Cardiac muscle cell (in vitro differentiated cells and primary cell): ENCODE measurements at places on chromosomes 6 and 20.

GRCh38 chr20:46073443-46073842 lies 16.3 kb downstream of the NCOA5 start:
- peaks cover 21% of the 10 kb centered on the region for H3K36me3 ChIP-seq
- no peak overlapping the region for H3K27ac ChIP-seq
- H3K4me3 ChIP-seq, result no peak overlapping the region
- no peaks in the 10 kb centered on the region for H3K27me3 ChIP-seq
- DNase-seq, result no peak
- H3K4me1 ChIP-seq, result peaks cover 19% of the 10 kb centered on the region

GRCh38 chr6:146337376-146337775 lies 206.3 kb upstream of the RAB32 start:
- no peaks in the 10 kb centered on the region for H3K4me1 ChIP-seq
- DNase-seq, result peak; percentile 28
- no peak overlapping the region for H3K4me3 ChIP-seq

- H3K27me3 ChIP-seq, result no peaks in the 10 kb centered on the region
- H3K4me1 ChIP-seq, result no peaks in the 10 kb centered on the region
- H3K27ac ChIP-seq, result no peak overlapping the region
- H3K4me3 ChIP-seq, result no peak overlapping the region
- H3K36me3 ChIP-seq, result no peaks in the 10 kb centered on the region
- DNase-seq, result peak; percentile 20
These were observed 291.2 kb upstream of the ADGRB3 start for GRCh38 chr6:68343901-68344300.

DNA sequence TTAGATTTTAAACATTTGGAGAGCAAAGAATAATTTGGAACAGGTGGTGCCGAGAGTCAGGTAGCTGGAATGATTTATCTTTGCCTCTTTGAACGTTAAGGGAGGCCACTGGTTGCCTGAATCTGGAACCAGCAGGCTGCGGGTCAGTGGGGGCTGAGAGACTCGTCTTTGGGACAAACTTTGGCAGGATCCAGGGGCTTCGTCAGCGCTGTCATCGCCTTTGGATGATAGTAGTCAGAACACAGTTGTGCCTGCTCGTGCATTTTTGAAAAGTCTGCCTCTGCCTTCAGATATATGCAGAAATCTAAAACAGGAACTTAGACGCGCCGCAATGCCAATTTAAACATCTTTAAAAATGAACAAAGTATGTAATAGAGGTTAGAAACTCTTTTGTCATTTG lies 5.0 kb downstream of the EYA2 start:
- H3K4me3 ChIP-seq, result no peak overlapping the region
- no peak overlapping the region for H3K27ac ChIP-seq
- DNase-seq, result peak; percentile 66
- H3K4me1 ChIP-seq, result no peaks in the 10 kb centered on the region
- no peaks in the 10 kb centered on the region for H3K36me3 ChIP-seq
- H3K27me3 ChIP-seq, result peaks cover 34% of the 10 kb centered on the region

DNA sequence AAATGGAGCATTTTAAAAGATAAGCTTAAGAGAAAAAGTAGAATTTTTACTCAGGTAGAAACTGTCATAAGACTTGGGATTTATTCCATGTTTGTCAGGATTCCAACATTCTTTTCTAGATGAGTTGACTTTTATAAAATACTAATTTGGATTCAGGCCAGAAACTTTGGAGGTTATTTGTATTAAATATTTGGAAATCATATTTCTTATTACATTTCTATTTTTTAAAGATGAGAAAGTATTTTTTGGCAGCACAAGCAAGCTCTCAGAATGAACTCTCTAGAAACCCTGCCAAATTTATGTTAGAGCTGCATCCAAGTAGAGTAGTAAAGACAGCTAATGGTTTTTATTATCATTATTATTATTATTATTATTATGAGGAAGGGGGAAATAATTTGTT lies 1014.9 kb upstream of the GJE1 start:
- no peaks in the 10 kb centered on the region for H3K4me1 ChIP-seq
- H3K36me3 ChIP-seq, result no peaks in the 10 kb centered on the region
- no peak overlapping the region for H3K27ac ChIP-seq
- H3K27me3 ChIP-seq, result no peaks in the 10 kb centered on the region

GRCh38 chr6:161549977-161550655 lies 276.3 kb upstream of the AGPAT4 start:
- no peaks in the 10 kb centered on the region for H3K27me3 ChIP-seq
- no peak overlapping the region for H3K27ac ChIP-seq
- no peak for DNase-seq
- H3K4me3 ChIP-seq, result no peak overlapping the region
- no peaks in the 10 kb centered on the region for H3K4me1 ChIP-seq
- no peaks in the 10 kb centered on the region for H3K36me3 ChIP-seq

DNA sequence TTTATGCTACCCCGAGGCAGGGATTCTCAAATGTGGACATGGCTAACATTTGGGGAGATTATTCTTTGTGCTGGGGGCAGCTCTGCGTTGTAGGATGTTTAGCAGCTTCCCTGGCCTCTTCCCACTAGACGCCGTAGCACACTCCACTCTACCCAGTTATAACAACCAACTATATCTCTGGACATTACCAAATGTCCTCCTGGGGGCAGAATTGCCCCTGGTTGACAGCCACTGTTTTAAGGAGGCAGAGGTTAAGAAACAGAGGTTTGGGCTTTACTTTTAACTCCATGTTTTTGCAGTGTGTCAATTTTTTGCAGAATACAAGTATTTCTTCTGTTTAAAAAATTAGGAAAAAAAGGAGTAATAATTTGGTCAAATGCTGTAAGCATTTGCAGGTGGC lies 56.2 kb upstream of the BMP6 start:
- no peak overlapping the region for H3K27ac ChIP-seq
- no peaks in the 10 kb centered on the region for H3K4me1 ChIP-seq
- H3K4me3 ChIP-seq, result no peak overlapping the region
- H3K27me3 ChIP-seq, result no peaks in the 10 kb centered on the region

DNA sequence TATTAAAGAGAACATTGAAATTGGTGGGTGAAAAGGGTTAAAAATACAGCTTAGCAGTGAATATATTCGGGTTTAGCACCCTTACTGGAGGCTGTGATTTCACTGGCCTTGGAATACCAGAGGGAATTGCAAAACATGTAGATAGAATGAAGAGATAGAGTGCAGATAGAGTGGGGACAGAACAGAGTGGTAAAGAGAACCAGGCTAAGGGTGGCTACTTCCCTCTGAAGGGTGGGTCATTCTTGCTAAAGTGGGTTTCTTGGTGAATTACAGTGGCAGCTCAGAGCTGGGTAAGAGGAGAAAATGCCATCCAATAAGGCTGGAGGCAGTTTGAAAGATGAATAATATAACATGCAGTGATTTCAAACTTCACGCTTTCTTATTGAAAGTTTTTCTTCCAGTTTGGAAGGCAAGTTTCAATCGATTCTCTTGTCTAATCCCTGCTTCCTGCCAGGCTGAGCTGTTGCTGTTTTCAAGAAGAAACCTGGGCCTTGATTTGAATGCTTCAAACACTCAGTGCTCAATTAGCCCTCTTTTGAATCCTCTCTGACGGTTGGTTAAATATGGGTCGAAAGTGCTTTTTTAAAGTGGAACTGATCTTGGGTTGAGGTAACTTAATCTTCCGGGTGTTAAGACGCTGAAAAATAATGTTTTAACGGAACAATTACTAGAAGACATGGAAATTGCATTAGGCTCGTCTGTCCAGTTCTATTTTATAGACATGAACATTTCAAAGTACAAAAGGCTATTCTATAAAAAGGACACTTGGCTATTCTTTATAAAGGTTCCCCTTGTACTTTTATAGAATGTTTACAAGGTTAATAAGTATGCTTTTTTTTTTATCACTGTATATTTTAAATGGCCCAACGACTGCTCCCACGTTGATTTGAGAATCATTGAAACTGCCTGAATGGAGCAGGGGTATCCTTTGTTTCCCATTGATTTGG lies 203.3 kb downstream of the BCAS1 start:
- peak overlapping the region; percentile 73 for H3K27ac ChIP-seq
- no peaks in the 10 kb centered on the region for H3K36me3 ChIP-seq
- no peak overlapping the region for H3K4me3 ChIP-seq
- DNase-seq, result peak; percentile 15

DNA sequence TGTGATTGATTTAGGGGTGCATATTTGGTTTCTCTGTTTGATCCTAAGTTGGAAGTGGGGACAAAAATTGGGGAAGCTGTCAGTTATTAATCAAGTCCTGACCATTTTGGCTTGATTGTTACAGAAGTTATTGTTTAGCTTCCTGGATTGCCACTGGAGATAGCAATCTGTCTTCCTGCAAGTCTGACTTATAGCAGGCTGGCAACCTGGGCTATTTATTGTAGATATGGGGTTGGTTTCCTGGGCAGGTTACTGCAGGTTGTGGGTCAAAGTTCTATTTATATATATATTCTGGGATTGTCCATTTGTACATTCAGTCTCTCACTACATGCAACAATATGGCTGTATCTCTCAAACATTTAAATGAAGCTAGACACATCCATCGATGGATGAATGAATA lies 17.8 kb downstream of the KCNS1 start:
- H3K4me3 ChIP-seq, result no peak overlapping the region
- no peaks in the 10 kb centered on the region for H3K4me1 ChIP-seq
- H3K27me3 ChIP-seq, result no peaks in the 10 kb centered on the region
- no peak overlapping the region for H3K27ac ChIP-seq
- DNase-seq, result no peak

GRCh38 chr20:58328836-58329235 lies 19.3 kb downstream of the RAB22A start:
- H3K4me1 ChIP-seq, result peaks cover 10% of the 10 kb centered on the region
- H3K27me3 ChIP-seq, result no peaks in the 10 kb centered on the region
- no peak overlapping the region for H3K27ac ChIP-seq
- H3K4me3 ChIP-seq, result no peak overlapping the region
- no peak for DNase-seq

DNA sequence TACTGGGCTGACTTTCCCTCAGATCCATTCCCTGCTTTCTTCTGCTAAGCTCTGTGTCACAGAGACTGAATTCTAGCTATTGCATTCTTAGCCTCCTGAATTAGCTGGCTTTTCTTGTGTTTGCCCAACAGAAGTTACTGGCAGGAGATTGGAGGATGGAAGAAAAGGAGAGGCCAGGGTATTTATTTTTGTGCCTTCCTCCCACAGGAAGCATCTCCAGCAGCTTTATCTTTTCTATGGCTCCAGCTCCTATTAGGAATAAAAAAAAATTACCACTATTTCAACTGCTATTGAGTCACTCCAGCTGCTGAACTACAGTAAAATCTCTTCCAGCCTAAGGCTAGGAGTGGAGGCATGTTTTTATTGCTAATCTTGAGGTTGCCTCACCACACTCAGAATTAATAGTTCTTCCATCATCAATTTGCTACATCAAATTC lies 492.4 kb downstream of the RFPL4B start:
- no peak overlapping the region for H3K27ac ChIP-seq
- no peak overlapping the region for H3K4me3 ChIP-seq
- no peaks in the 10 kb centered on the region for H3K36me3 ChIP-seq
- H3K4me1 ChIP-seq, result peaks cover 6% of the 10 kb centered on the region
- DNase-seq, result no peak

DNA sequence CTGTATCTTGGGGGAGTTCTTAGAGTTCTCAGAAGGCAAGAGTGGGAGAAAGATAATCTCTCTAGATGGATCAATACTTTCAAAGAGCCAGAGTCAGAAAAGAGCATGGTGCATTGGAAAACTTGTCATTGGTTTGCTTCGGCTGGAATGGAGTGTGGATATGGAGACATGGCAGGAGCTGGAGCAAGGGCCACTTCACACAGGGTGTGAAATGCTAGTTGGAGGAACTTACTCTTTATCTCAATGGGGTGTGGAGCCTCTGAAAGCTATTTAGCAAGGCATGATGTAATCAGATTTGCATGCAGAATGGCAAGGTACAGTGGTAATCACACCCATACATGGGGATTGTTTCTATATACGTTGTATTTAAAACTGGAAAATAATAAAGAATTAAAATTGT lies 31.5 kb upstream of the PAQR8 start:
- peaks cover 9% of the 10 kb centered on the region for H3K4me1 ChIP-seq
- H3K4me3 ChIP-seq, result no peak overlapping the region
- H3K36me3 ChIP-seq, result no peaks in the 10 kb centered on the region
- no peak overlapping the region for H3K27ac ChIP-seq

- H3K4me3 ChIP-seq, result no peak overlapping the region
- no peaks in the 10 kb centered on the region for H3K4me1 ChIP-seq
- no peaks in the 10 kb centered on the region for H3K36me3 ChIP-seq
- no peaks in the 10 kb centered on the region for H3K27me3 ChIP-seq
These were observed 24.2 kb upstream of the SIRPA start for GRCh38 chr20:1870792-1871550.

GRCh38 chr6:23180504-23181293 lies 611.3 kb downstream of the HDGFL1 start:
- peaks cover 16% of the 10 kb centered on the region for H3K4me1 ChIP-seq
- H3K36me3 ChIP-seq, result no peaks in the 10 kb centered on the region
- no peaks in the 10 kb centered on the region for H3K27me3 ChIP-seq
- H3K4me3 ChIP-seq, result no peak overlapping the region
- peak; percentile 93 for DNase-seq

DNA sequence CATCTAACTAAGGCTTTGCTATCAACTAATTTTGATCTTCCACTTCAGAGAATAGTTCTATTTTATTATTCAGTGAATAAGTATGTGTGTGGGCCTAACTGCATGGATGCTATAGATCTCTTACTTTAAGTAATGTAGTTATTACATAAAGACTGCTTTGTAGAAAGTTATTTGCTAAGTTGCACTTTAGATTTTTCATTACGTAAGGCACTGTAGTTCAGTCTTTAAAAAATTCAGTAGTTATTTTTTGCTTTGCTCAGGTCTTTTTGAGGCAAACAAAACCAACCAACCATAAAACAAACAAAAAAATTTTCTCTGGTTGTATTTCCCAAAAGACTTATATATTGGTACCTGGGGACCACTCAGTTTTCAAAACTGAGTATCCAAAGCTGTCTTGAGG lies 53.0 kb downstream of the KCNQ5 start:
- H3K4me3 ChIP-seq, result no peak overlapping the region
- peaks cover 17% of the 10 kb centered on the region for H3K4me1 ChIP-seq
- no peaks in the 10 kb centered on the region for H3K27me3 ChIP-seq
- H3K36me3 ChIP-seq, result no peaks in the 10 kb centered on the region
- DNase-seq, result no peak

- H3K36me3 ChIP-seq, result no peaks in the 10 kb centered on the region
- H3K4me1 ChIP-seq, result peaks cover 7% of the 10 kb centered on the region
- H3K27me3 ChIP-seq, result no peaks in the 10 kb centered on the region
- no peak for DNase-seq
- no peak overlapping the region for H3K27ac ChIP-seq
- H3K4me3 ChIP-seq, result no peak overlapping the region
These were observed 41.1 kb downstream of the HS3ST5 start for GRCh38 chr6:114301596-114302219.

- no peaks in the 10 kb centered on the region for H3K36me3 ChIP-seq
- H3K27me3 ChIP-seq, result peaks cover 75% of the 10 kb centered on the region
- no peak overlapping the region for H3K4me3 ChIP-seq
- no peak overlapping the region for H3K27ac ChIP-seq
- DNase-seq, result no peak
These were observed 2.3 kb downstream of the THBD start for GRCh38 chr20:23047001-23047737.

DNA sequence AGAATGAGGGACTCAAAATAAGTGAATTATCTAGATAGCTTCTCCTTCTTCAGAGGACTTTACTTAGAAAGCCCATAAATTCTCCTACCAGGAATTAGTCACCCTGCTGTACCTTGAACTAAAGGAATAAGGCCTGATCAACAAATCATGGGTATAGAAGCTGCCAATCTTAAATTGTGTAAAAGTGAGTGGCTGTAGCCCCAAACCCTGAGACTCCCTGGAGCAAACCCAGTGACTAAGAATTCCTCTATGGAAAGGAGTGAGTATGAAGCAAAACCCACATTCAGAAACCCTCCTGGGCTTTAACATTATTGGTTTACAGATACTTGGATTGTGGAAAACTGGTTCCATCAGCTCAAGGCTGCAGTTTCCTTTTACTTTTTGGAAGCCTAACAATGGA lies 285.8 kb upstream of the TBX18 start:
- H3K36me3 ChIP-seq, result no peaks in the 10 kb centered on the region
- no peak for DNase-seq
- H3K27ac ChIP-seq, result no peak overlapping the region
- H3K4me3 ChIP-seq, result no peak overlapping the region
